Muscle of leg (tissue), 16 donors: ENCODE measurements at places on chromosomes 2 and 18. TPM values are rescaled to one million over a fixed set of nuclear protein-coding genes. Genes with fewer than 3 reads are reported as not detected.

Gene RGPD8
- 1.6 TPM for polyA plus RNA-seq

Gene CDH19
- 3.1 TPM for polyA plus RNA-seq

Gene RUFY4
- 0.14 TPM for polyA plus RNA-seq

Gene C2orf49
- polyA plus RNA-seq = 16.6 TPM

Gene C2orf66
- polyA plus RNA-seq = not detected

Gene STAT4
- polyA plus RNA-seq = 0.87 TPM

Gene ZNF804A
- polyA plus RNA-seq = 0.51 TPM

Gene VIL1
- polyA plus RNA-seq = 19.1 TPM

Gene PCARE
- 0.25 TPM for polyA plus RNA-seq

Gene USP37
- 4.8 TPM for polyA plus RNA-seq

Gene ZNF514
- 14.7 TPM for polyA plus RNA-seq

Gene PRKCE
- polyA plus RNA-seq = 6.3 TPM

DNA sequence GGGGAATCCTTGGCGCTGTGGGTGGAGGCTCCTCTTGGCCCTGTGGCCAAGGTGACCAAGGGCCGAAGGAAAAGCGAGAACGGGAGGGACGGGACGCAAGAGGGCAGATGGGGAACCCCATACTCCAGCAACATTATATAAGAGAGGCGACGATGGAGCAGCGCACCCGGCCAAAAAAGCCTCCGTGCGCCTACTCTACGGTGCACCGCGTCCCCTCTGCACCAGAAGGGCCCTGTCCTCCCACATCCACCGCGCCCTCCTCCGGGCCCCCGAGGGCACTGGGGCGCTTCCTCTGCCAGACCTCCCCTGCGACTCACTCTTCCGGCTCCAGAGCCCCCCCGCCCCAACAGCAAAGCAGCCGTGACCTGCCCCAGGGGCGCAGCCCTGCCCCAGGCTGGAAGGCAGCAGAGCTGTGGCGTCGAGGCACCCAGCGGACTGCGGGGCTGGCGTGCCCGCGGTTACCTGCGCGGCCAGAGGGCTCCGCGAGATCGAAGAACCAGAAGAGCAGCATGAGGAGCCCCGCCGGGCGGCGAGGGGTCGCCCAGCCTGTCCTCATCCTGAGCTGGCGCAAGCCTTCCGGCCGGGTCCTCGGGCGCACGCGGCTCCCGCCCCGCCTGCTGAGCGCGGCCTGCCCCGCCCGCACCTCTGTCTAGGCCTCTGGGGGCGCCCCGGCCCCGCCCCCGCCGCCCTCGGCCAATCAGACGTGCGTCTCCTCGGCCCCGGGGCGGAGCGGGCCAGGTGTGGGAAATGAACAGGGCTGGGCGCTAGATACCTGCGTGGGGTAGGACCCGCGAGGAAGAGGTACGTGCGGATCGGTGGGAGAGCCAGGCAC is 106.3 kb upstream of the CD302 start:
- DNase-seq = peak; percentile 31

GRCh38 chr2:11822746-11823451 is 76.5 kb downstream of the LPIN1 start:
- peak; percentile 49 for DNase-seq

DNA sequence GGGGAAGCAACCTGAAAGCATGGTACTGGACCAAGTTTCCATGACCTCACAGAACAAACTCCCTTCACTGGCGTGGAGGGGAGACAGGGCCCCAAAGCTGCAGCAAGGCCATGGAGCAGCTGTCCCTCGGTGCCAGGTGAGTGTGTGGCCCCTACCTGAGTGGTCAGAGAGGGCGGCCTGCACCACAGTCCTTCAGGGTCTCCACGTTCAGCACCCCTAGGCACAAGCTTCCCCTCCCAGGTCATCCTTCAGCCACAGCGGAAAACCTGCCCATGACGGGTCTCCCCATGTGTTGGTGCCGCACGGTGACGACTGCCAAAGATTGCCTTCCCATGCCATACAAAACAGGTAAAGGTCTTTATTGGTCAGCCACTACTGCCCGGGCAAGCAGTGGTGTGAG is 201.6 kb downstream of the MGAT5 start:
- DNase-seq = peak; percentile 25

DNA sequence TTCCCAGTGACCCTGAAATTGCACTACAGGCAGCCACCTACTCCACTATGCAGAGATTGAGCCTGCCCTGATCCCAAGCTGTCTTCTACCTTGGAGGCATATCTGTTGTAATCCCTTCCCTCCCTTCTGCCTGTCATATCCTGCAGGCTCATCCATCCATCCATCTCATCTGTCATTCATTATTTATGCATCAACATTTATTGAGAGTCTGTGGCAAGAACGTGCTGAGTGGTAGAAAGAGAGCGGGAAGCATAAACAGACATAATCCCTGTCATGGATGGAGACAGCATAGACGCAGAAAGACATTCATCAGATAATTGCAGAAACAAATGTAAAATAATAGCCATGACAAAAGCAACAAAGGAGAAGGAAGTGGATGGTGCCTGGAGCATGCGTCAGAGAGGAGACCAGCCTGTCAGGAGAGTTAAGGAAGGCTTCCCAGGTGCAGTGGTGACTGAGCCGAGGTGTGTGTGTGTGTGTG is 110.7 kb upstream of the STPG4 start:
- DNase-seq = no peak

- no peak for DNase-seq
Measured at GRCh38 chr2:45299361-45299760, 290.1 kb upstream of the SIX2 start.

GRCh38 chr18:29326214-29326613 is 1149.3 kb upstream of the CDH2 start:
- no peak for DNase-seq

DNA sequence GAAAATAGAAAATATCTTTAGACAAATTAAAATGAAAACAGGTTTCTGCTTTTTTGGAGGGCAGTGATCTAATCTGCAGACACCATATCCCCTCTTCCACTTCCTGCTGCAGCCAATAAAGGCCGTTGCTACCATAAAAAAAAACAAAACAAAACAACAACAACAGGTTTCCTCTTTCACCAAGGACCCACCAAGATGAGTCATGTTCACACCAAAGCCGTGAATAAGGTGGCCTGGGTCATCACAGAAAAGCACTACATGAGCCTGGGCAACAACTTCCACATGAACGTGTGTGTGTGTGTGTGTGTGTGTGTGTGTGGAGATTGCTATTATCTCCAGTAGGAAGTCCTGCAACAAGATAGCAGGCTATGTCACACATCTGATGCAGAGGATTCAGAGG is 24.8 kb upstream of the TFCP2L1 start:
- peak; percentile 32 for DNase-seq

- peak; percentile 93 for DNase-seq
Measured at GRCh38 chr18:60372596-60372995, at the start of gene MC4R. Gene MC4R (minus strand): TSS chr18:60372775. CDS start chr18:60372349, 426 bp downstream.

GRCh38 chr2:11348209-11348749 is 3.8 kb upstream of the ROCK2 start:
- peak; percentile 34 for DNase-seq

DNA sequence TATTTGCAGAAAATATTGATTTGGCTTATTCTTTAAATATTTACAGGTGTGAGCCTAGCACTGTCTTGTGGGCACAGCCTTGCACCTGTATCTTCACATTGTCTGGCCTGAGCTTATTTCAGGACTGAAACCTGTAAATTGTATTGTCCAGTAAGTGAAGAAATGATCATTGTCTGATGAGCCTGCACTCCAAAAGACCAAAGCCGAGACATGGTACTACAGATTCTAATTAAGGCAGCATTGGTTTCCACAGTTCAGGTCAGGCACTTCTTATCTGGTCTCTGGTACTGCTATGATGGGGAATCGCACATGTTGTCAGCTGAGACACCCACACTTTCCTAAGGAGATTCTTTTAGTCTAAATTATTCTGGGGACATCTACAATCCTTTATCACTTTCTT is 479.0 kb downstream of the TDRD15 start:
- no peak for DNase-seq

DNA sequence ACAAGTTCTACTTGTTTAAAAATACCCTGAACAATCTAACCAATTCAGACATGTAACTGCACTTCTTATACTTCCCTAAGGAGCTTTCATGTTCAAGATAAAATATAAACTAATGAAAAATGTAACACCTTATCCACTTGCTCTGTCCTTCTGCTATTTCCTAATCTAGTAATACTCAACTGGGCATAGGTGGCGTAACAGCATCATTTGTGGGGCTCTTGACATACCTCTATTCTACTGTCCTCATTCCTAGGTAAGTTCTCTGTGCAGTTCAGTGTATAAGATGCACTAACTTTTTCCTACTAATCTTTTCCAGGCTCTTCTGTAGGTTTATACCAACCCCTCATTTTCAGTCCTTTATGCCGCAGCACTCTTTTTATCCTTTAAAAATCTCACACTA is 36.7 kb downstream of the PRKD3 start:
- DNase-seq = no peak

DNA sequence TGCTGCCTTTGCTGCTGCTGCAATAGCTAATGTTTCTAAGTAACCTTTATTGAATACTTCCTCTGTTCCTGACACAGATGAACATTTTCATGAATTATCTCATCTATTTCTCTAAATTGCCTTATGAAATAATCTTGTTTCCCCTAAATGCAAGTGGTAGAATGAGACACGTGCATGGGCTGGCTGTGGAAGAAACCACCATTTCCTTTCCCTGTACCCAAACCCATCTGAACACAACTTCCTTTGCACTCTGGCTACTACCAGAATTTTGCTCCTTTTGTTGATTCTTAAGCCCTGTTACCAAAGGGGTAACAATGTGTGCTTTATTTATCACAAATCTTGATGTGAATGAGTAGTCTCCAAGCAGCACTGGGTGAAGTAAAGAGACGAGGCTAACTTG is 29.2 kb downstream of the AKAIN1 start:
- no peak for DNase-seq

GRCh38 chr2:69253611-69254301 is 133.3 kb downstream of the GFPT1 start:
- DNase-seq = peak; percentile 89

DNA sequence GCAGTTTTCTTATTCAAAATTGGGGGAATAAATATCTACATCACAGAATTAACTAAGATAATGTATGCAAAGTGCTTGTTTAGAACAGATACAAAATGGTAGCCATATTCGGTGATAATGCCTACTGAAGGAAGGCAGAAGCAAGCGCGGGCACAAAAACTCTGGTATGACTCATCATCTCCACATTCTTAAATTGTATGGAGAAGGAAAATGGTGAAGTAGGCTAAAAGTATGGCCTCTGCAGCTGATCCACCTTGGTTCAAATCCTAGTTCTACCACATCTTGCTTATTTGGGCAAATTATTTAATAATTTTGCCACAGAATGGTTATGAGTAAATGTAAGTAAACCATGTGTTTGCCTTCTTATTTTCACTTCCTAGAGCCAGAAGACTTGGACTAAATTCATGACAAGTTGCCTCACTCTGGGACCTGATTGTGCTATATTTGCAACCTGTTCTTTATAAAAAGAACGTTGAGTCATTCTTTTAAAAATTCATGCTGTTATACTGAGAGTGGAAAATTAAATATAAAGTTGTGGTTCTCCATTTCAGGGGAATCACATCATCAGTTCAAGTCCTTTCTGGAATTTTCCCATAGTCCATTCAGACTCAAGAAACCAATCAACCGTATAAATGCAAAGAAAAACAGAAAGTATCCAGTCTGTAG is 9.0 kb upstream of the CDK15 start:
- DNase-seq = peak; percentile 12

DNA sequence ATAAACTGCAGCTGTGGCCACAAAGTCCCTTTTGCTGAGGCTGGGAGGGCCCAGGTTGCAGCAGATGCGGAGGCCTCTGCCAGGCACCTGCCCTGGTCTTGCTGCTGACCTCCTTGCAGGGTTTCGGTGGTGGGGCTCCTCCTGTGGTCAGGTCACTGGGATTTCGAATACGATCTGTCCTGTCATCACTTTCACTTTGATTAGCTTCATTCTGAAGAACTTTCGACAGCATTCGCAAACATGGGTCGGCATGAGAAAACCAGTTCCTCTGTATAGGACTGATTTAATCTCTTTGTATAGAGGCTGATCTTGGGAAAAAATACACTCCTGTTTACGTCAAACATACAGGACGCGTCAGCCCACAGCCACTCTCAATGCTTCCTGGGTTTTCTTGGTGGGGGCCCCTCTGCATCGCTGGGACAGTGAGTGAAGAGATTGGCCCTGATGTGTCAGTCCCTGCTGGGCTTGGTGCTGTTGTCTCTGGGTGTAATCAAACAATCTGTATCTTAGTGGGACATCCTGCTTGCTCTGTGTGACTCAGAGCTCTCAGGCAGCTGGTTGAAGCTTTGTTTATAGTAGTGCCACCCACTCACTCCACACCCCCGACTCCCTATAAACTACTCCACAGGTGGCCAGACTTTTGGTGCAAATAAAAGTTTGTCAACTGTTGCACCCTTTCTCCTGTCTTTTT is 209.4 kb upstream of the CXCR4 start:
- DNase-seq = peak; percentile 17

DNA sequence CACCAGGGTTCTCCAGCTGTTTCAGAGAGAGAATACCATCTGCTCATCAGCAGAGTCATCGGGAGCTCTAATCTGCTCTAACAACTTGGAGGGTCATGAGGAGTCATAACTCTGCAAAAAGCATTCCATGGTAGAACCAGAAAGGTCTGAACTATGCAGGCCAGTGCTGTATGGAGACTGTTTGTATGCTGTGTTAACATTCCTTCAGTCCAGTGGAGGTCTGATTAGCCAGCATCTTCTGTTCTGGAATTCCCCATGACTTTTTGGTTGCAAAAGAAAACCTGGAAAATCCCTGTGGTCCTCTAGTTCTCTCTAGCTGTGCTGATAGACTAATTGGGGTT is 9.4 kb upstream of the ITGB6 start:
- no peak for DNase-seq

GRCh38 chr2:127581516-127582490 is 46.3 kb downstream of the MYO7B start:
- no peak for DNase-seq

- no peak for DNase-seq
Measured at GRCh38 chr2:121670181-121670580, 20.9 kb upstream of the CLASP1 start.

GRCh38 chr2:131132729-131133128 is 27.6 kb downstream of the PLEKHB2 start:
- no peak for DNase-seq

GRCh38 chr18:38038242-38038641 is 472.6 kb upstream of the CELF4 start:
- no peak for DNase-seq

GRCh38 chr2:60552078-60552850 is 1.2 kb downstream of the BCL11A start:
- DNase-seq = no peak

GRCh38 chr18:78720456-78721237 is 259.0 kb upstream of the SALL3 start:
- DNase-seq = peak; percentile 49

DNA sequence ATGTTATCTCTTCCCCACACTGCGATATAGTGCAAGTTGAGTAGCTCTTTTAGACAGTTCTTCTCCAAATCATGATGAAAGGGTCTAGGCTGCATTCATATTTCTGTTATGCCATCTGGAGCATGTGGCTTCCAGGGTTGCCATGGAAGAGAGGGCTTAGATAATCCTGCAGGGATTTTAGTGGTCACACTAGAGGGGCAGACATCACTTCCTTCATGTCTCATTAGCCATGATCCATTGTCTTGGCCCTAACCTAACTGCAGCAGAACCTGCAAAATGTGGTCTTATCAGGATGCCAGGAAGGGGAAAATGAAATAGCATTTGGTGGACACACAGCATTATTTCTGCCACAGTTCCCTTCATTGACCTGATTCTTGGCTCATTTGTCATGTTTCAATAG is 83.1 kb downstream of the ADAM23 start:
- DNase-seq = no peak
